Islet precursor cell (in vitro differentiated cells): ENCODE measurements at places on chromosomes 3 and 15.

GRCh38 chr15:26069231-26069641, 206.1 kb upstream of the ATP10A start:
- DNase-seq, result no peak

GRCh38 chr3:38382506-38383080, 36.0 kb downstream of the XYLB start:
- DNase-seq, result peak; percentile 3

- DNase-seq, result peak; percentile 85
These were observed 30.0 kb downstream of the CCNL1 start for GRCh38 chr3:157129803-157130466.

DNA sequence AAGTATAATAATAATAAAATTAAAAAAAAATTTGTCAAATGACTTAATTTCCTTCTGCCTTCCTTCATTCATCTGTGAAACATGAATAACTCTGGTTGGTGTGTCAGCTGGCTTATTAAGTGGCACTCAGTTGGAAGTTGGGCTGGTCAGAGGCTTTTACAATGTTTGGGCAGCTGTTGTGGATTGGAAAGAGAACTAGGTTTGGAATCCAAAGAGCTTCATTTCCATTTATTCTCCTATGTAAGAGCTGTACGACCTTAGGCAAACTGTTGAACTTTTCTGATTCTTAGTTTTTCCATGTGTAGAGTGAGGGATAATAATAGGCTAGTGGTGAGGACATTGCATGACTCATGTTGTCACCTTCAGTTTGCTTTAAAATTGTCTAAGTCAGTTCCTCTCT, 606.7 kb downstream of the PDCD6IP start:
- DNase-seq, result no peak

DNA sequence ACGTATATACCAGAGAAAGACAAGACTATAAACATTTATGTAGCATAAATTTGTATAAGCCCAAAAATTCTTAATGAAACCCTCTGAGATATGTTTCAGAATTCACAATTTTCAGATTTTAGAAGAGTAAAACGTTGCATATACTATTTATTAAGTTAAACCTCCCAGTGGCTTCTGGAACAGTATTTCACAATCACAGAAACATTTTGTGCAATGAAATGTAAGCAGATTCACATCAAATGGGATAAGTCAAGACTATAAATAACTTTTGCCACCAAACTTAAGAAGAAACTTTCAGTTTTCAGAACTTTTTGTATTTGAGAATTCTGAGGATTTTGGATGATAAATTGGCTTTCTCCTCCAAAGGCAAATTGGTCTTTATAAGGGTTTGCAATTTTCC, 9.2 kb downstream of the SLTM start:
- no peak for DNase-seq

- DNase-seq, result no peak
These were observed 10.5 kb downstream of the SELENOS start for GRCh38 chr15:101266787-101267186.
